ENCODE measurements at places on chromosomes 12 and 14.
A peak's percentile ranks its signal among the peaks of the same experiment; 100 is the strongest.

DNA sequence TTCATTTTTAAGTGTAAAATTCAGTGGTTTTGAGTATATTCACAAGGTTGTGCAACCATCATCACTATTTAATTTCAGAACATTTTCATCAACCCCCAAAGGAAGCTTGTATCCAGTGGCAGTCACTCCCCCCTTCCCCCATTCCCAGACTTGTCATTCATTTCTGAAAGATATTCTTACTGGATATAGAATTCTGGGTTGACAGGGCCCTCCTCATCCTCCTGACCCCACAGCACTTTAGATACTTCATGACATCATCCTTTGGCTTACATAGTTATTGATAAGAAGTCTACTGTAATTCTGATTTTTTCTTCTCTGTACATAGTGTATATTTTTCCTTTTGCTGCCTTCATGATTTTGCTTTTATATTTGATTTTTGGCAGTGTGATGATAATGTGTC is 8.8 kb upstream of the ADGRD1 start:
- no peak for DNase-seq

GRCh38 chr12:109944561-109945359 is 44.7 kb downstream of the TCHP start:
- peak; percentile 20 for DNase-seq

DNA sequence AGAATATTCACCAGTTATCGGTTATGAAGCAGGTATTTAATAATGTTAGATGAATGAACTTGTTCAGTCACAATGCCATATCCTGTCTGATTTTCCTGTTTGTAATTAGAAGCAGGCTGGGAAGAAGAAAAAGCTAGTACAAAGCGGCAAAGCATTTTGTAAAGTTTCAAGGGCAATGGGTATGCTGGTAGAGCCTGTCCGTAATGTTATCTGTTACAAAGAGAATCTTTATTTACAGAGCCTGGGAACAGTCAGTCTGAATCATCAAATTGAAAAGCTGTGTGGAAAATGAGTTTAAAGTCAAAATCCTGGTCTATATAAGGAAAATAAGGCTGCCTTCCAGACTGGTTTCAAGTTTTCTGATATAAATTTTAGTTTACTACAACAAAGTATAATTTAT is 40.5 kb downstream of the PARP11 start:
- no peak for DNase-seq

DNA sequence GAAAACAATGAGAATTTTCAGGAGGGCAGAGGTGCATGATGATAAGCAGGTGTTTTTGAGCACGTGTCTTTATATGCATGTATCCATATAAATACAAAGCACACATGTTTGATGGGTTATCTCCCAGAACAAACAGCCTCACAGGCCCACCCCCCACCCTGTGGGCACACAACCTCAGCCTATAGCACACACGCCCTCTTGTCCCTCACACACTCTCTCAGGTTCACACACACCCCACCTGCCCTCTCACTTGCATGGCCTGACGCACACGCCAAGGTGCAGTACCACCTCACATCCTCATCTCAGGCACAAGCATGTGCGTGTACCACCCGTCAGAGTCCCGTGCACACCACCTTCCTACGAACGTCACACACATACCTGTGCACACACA is 8.6 kb upstream of the KRT8 start:
- no peak for DNase-seq

DNA sequence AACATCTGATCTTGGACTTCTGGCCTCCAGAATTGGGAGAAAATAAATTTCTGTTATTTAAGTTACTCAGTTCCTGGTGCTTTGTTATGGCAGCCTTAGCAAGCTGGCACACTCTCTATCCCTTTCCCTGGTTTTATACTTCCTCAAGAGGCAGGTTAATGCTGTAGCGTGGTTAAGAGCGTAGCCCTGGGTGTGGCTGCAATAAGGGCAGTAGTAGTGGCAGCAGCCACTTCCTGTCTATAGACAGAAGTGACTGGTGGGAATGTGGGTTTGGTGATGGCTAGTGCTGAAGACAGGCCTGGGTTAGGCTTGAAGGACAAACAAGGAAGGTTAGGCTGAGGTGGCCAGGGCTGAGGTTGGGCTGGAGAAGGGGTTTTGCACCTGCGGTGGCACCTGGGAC is 3.6 kb upstream of the LGALS3 start:
- DNase-seq, result no peak

DNA sequence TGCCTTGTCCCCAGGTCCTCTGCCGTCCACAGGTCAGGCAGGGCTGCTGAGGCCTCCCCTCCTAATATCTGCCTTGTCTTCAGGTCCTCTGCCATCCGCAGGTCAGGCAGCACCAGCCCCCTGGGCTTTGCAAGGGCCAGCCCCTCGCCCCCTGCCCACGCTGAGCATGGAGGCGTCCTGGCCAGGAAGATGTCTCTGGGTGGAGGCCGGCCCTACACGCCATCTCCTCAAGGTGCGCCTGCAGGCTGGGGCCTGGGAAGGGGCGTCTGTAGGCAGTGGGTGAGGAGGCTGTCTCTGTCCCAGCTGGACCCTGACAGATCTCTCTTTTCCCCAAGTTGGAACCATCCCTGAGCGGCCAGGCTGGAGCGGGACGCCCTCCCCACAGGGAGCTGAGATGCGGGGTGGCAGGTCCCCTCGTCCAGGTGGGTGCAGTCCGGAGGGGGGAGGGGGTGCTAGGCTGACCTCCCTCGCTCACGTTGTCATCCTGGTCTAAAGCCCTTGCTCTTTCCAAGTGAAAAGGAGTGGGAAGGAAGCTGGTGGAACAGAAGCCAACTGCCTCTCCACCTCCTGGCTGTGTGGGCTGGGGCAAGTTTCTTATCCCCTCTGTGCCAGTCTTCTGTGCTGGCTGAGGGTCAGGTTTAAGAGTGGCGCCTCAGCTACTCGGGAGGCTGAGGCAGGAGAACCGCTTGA is 13.9 kb upstream of the PUS1 start:
- no peak for DNase-seq

DNA sequence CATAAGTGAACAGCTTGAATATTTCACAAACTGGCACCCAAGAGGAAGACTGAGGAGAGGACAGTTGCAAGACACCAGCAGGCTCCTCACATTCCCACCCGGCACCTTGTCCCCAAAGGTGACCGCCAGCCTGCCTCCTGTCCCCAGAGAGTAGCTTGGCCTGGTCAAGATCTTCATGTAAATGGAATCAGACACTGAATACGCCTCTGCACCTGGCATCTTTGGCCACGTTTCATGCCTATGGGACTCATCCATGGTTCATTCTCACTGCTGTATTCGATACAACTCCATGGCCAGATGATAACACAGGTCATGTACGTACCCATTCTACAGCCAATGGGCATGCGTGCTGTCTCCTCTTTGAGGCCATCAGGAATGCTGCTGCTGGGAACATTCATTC is 60.8 kb downstream of the ITPK1 start:
- no peak for DNase-seq

Measured in posterior cingulate gyrus (tissue), 11 donors.